ENCODE measurements at places on chromosomes 7 and 10. TPM values are rescaled to one million over a fixed set of nuclear protein-coding genes. Genes with fewer than 3 reads are reported as not detected.

FOXI2 gene
- not detected for total RNA-seq

TAS2R4 gene
- not detected for total RNA-seq

MYH16 gene
- 0.64 TPM for total RNA-seq

NEURL1 gene
- 0.10 TPM for total RNA-seq

TRIM24 gene
- 10.3 TPM for total RNA-seq

WDFY4 gene
- total RNA-seq: 3.5 TPM
